ENCODE measurements at places on chromosomes 2 and 18.

GRCh38 chr2:8677646-8678592 is 3.9 kb upstream of the ID2 start:
- peak; percentile 56 for DNase-seq

DNA sequence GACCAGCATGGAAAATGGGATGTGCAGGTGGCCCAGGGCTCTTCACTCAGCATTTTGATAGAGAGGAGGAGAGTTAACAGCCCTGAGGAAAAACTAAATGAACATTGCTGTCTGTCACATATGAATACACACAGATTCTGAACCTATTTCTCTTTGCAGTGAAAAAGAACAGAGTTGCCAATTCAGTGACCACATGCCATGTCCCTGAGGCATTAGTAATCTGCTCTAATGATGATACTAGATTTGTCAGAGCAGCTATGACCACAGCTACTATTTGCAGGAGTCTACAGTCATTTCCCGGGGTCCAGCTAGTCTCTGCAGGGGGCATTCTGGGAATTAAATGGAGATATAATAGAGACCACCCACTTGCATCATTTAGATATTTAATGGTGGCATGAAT is 267.6 kb downstream of the TMX3 start:
- no peak for DNase-seq

DNA sequence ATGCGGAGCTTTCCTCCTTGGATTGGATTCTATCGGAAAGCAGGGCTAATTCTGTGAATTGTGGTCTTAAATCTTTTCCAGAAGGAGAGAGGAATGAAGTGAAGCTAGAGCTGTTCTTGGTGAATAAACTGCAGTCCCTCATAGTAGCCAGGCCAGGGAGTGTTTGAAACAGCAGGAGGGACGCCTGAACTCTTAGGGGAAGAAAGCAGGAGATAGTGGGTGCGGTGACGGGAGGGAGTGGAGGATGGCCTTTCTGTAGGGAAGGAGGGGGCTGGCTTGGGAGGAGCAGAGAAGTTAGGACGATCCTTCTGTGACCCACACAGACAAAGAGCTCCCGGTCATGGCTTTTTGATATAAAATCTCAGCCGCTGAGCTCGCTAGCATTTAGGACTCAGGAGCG is 47.5 kb upstream of the KCNF1 start:
- DNase-seq: no peak

GRCh38 chr2:165237056-165237455 is 2.2 kb upstream of the SCN2A start:
- DNase-seq: no peak

DNA sequence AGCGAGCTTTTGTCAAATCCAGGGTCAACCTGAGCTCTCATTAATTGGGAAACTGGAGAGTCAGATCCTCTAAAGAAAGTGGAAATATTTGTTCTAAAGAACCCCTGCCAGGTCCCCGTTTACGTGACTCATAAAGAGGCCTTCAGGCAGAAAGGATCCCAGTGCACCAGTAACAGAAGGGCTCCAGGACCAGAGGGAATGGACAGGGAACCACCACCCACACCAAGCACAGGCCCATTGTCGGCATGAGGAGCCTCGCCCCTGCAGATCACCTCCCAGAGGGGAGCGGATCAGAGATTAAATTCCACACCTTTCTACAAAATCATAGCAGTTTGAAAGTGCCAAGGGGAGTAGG is 16.4 kb upstream of the C1QL2 start:
- no peak for DNase-seq

DNA sequence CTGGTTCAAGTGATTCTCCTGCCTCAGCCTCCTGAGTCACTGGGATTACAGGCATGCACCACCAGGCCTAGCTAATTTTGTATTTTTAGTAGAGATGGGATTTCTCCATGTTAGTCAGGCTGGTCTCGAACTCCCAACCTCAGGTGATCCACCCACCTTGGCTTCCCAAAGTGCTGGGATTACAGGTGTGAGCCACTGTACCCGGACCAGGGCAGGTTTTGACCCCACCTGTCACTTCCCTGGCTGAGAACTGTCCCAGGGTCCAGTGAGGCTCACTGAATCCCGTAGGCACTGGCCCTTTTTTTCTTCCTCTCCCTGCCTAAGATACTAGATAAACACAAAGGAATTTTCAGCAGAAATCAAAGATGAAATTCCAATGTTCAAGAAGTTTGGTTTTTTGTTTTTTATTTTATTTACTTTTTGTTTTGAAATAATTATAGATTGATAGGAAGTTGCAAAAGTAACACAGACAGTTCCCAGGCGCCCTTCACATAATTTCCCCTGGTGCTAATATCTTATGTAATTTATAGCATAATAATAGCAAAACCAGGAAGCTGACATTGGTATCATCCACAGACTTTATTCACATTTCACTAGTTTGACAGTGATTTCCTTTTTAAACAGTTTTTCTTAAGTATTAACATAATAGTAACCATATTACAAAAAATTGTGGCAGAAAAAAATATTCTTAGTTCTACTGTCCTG is 52.4 kb upstream of the B3GNT7 start:
- no peak for DNase-seq

DNA sequence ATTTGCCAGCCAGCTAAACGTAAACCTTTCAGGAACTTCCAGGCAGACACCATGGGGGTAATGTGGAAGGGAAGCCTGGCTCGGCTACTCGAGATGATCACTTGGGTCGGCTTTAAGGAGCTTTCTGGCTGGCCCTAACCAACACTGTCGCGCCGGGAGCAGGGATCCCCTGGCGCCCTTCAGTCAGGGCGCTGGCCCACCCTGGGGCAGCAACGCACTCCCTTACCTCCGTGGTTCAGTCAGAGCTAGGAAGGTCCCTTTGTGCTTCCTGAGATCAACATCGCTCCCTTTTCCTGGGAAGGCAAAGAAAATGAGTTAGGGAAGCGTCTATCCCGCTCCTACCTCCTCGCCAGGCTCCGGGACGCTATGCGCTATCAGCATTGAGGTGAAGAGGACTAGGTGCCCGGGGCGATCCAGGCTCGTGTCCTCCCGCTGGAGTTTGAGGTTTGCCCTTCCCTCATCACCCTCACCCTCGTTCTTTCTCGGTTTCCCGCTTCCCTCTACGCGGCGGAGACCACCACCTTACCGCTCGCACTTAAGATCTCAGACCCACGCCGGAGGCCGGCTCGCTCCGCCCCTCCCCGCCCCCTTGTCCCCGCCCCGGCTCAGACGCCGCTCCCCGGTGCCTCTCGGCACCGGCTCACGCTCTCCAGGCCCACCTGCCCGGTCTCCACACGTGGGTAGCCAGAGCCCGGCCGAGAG is 449 bp upstream of the ATRAID start:
- no peak for DNase-seq

- DNase-seq: no peak
These were observed 75.0 kb downstream of the SLC66A2 start for GRCh38 chr18:79876497-79876896.

GRCh38 chr2:158835431-158835830 is 40.3 kb downstream of the DAPL1 start:
- no peak for DNase-seq

GRCh38 chr2:98464772-98465310 is 20.2 kb downstream of the INPP4A start:
- no peak for DNase-seq

Measured in pons (tissue), 1 donor.